HL-60 (cell line): ENCODE measurements at places on chromosomes 2 and 18.

GRCh38 chr2:131724019-131724418 lies 196.3 kb downstream of the CCDC74A start:
- no peak for DNase-seq

- no peak for DNase-seq
Measured at GRCh38 chr2:95306336-95306895, 9.3 kb downstream of the KCNIP3 start.

- peak; percentile 78 for DNase-seq
Measured at GRCh38 chr2:237512774-237513466, 25.9 kb downstream of the MLPH start.

DNA sequence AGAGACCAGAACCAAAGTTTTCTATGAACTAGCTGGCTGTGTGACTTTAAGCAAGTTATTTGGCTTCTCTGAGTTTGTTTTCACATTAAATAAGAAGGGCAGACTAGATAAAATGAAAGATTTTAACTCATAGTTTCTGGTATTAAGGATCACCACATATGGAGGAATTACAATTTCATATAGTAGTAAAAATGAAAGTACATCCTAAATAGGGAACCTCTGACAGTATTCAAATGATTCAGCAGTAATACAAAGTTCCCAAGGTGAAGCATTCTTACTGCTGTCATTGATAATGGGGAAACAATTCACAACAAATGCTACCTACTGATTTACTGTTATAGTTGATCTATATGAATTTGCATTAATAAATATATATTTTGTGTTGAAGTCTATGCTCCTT lies 170.3 kb upstream of the VRK2 start:
- DNase-seq = no peak

DNA sequence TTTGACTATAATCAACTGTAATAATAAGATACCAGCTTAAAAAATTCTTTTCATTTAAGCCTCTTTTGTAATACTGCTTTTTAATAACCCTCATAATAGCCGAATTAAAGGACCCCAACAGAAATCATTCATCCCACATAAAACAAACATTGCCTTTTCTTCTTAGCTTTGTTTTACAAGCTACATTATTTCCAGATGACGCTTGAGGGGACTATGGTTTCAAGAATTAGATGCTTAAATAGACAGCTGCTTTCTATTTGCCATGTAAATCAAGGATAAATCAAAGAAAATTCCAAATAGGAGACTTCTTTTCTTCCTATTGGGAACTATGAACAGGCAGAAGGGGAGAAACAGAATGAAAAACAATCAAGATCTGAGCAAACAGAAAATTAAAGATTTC lies 200.7 kb upstream of the SMAD7 start:
- no peak for DNase-seq

DNA sequence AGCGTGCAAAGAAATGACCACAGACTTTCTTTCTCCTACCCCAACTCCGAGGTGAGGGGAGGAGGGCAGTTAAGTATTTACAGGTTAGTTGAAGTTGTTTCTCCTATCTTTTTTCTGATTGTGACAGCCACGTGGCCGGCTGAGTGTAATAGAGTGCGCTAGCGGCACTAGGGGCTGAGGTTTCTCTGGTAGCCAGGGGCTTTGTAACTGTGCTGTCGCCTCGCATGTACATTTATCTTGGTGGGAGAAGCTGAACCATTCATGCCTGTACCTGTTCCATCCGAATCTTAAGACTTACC lies 214.1 kb upstream of the STON1 start:
- DNase-seq = peak; percentile 50

DNA sequence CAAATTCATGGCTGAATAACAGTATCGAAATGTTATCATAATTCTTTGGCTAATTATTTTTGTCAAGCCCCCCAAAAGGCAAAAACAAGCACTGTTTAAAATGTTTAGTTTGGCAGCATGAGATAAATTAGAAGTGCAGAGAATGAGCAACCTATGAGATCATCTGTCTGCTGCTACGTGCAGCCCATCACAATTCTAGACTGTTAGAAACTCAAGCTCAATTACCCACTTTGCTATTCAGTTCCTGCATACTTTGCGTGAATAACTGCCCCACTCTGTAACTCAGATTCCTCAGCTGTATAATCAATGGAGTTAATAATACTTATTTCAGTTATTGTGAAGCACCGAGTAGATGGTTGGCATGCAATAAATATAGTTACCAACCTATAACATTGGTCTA lies 1181.9 kb downstream of the DPP10 start:
- no peak for DNase-seq

GRCh38 chr18:74963820-74964446 lies 245.0 kb downstream of the PTGR3 start:
- peak; percentile 60 for DNase-seq
